DMS79 (cell line): ENCODE measurements at places on chromosomes 13 and 19.

- DNase-seq, result no peak
These were observed 537.2 kb downstream of the LIG4 start for GRCh38 chr13:107678075-107678689.

DNA sequence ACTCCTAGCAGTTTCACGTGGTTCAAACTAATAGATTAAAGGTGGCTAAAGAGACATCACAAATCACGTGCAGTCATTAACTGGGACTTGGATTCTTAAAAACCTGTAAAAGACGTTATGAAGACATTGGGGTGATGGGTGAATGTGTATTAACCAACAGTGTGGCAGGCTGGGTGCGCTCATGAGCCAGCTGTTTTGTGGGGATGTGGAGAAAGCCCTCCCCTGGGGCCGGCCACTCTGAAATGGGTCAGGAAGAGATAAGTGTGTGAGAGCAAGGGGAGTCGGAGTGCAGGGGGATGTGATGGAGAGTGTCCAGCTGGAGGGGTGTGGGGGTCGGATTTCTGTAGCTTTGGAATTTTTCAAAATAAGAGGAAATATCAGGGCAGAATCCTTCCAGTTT is 10.4 kb downstream of the UPF1 start:
- DNase-seq, result no peak

DNA sequence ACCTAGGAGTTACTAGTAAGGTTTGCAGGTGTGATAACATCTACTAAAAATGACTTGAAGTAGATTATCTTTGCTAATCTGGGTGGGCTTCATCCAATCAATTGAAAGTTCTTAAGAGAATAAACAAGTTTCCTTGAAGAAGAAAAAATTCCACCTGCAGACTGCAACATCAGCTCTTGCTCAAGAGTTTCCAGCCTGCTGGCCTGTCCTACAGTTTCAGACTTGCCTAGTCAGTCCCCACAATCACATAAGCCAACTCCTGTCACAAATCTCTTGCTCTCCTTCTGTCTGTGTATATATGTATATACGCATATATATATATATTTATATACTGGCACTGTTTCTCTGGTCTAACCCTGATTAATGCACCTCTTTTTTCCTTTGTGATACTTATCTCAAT is 67.3 kb upstream of the ITM2B start:
- DNase-seq, result no peak

DNA sequence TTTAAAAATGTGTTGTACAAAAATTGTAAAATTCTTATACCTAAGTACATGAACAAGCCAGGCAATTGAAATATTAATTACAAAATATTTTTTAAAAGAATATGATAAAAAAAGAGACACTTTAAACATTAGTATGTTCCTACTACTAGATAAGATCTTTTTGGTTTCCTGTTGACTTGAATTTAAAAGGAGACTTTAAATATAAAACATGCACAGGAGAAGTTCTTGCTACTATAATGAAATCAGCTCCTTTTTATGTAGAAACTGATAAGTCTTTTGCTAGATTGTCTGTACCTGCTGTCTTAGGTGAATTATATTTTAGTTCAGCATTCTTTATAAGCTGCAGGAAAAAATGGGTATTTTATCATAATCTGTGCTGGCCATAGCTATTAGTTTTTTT is 140.2 kb downstream of the TNFSF13B start:
- no peak for DNase-seq

- DNase-seq, result no peak
These were observed 272.6 kb upstream of the SOX21 start for GRCh38 chr13:94984958-94985357.

DNA sequence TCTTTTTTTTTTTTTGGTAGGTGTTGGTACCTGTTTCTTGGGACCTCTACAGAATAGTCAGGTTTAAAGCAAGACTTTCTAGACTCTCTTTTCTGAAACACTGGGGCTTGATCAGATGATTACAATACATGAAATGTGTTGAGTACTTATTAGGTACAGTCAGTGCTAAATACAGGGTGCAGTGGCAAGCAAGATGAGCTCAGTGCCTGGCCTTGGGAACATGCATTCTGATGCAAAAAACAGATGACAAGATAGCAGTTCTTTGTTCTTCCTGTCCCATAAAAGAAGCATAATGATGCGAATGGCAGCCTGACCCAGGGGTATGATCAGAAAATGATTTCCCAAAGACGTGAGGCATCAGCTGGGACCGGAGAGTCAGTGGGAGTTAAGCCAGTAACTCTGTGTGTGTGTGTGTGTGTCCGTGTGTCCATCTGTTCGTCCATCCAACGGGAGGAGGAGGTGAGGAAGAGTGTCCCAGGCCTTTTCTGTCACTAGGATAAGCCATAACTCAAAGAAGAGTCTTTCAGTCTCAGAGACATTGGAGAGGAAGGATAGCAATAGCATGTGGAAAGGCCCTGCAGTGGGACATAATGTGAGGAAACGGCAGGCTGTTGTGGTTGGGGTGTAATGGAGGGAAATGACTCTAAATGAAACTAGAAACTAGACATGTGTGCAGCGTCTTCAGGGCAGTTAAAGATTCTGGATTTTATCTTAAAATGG is 32.2 kb downstream of the SLAIN1 start:
- DNase-seq, result no peak

DNA sequence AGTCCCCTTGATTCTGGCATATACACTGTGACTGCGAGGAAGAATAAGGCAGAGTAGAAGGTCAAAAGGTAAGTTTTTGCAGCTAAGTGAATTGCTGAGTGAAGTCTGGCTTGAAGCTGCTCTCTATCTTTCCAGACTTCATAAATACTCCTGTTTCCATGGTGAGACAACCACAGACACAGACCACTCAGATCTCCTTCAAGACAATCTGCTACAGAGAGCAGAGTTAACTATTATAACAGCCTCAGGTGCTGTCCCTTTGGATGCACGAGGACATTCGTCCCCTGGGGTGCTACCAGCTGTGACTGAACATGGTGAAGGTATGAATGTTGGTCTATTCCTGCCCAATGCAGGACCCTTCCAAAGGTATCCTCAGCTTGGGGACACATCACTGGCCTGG is 104.0 kb downstream of the MYCBP2 start:
- no peak for DNase-seq

GRCh38 chr19:54279406-54279962 is 1.4 kb downstream of the LILRB2 start:
- DNase-seq, result no peak

GRCh38 chr13:21894703-21895699 is 224.1 kb downstream of the FGF9 start:
- no peak for DNase-seq

DNA sequence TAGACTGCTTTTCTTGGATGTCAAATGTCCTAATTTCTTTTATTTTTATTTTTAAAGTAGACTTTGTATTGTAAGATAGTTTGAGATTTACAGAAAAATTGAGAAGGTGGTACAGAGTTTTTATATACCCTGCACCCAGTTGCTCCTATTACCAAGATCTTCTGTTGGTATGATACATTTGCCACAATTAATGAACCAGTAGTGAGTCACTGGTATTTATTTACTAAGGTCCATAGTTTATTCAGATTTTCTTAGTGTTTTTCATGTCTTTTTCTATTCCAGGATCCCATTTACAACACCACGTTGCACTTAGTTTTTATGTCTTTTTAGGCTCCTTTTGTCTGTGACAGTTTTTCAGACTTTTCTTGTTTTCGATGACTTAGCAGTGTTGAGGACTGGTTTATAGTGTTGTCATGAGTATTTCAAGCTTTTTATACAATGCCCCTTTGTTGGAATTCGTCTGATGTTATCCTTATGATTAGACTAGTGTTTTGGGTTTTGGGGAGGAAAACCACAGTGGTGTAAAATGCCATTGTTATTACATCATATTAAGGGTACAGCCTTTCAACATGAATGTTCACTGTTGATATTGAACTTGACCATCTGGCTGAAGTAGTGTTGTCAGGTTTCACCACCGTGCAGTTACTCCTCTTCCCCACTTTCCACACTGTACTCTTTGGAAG is 35.9 kb downstream of the COG3 start:
- no peak for DNase-seq

DNA sequence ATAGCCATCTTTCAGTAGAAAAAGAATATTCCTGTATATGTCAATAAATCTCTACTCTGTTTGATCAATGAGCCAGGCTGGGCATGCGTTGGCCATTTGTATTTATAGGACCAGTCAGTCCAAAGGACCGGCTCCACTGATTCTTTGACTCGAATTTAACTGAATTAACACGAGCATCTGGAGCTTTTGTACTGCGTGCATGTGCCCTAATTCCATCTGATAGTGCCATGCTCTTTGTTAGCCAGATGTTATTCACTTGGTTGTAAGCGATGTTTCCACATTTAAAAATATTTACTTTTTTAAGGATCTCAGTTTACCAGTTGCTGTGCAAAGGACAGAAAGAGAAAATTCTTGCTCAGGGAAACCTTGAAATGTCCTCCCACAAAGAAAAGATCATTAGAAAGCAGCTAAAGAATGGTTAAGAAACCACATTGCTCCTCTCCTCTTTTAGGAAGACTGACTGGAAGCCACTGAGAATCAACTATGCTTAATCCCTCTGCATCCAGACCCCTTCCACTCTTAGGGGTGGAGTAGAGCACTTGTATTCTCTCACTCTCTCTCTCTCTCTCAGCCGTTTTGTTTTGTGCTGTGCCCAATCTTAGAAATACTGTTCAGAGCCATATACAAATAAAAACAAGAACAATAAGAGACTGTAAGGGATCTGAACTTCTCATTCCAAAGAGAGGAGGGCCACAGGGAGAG is 165.8 kb downstream of the DCLK1 start:
- no peak for DNase-seq

DNA sequence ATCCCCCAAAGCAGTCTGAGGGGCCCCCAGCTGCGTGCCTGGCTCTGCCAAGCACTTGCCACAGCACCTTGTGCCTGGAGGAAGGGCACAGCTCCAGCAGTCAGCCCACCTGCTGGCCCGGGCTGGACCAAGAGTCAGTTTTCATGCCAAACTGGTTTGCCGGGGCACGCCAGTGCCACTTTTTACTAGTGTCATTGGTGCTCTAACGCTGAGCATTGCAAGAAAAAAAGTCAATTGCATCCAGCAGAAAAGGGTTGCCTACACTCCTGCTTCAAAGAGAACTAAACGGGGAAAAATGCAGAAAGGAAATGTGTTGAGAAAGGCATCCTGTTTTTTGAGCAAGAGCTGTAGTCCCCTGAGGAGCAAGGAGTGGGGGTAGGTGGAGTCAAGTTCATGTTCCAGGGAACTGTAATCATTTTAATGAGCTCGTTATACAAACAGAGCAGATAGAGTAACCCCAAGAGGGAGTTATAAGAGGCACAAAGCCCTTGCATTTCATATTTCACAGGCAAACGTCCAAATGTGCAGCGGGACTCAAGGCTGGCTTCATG is 68.4 kb downstream of the F2RL3 start:
- DNase-seq, result peak; percentile 98

GRCh38 chr13:44574466-44574855 is 1.7 kb downstream of the TSC22D1 start:
- no peak for DNase-seq
